ENCODE measurements at places on chromosomes 3 and 15.
A peak's percentile ranks its signal among the peaks of the same experiment; 100 is the strongest.

DNA sequence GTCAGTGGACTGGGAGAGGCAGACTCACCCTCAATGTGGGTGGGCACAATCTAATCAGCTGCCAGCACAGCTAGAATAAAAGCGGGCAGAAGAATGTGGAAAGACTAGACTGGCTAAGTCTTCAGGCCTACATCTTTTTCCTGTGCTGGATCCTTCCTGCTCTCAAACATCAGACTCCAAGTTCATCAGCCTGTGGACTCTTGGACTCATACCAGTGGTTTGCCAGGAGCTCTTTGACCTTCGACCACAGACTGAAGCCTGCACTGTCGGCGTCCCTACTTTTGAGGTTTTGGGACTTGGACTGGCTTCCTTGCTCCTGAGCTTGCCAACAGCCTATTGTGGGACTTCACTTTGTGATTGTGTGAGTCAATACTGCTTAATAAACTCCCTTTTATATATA lies 68.0 kb downstream of the CNTN3 start:
- no peak for DNase-seq

GRCh38 chr15:81054236-81054635 lies 53.5 kb downstream of the TLNRD1 start:
- DNase-seq: no peak

GRCh38 chr3:197040658-197041057 lies 11.0 kb upstream of the MELTF start:
- DNase-seq: no peak

DNA sequence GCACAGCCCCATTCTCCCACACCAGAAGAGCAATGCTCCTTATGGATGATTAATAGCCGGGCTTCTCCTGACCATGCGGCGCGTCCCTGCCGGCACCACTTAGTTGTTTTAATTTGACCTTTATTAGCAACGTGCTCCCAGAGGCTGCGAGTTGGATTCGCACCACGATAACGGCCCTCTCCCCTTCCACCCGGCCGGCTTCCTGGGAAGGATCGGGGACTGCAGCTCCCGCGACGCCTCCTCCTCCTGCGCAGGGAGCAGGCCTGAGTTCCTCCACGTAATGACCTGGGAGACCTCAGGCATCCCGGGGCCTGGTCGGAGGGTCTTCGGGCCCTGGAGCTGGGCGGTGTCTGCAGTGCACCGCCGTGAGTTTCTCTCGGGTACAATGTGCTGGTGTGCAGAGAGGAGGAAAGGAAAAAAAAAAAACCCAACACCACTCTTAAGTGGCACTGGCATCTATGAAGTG lies 243.3 kb upstream of the TOPAZ1 start:
- DNase-seq: peak; percentile 36

- no peak for DNase-seq
Measured at GRCh38 chr3:84987706-84988504, 29.1 kb downstream of the CADM2 start.

All from GM20000 (cell line).